ENCODE measurements at places on chromosomes 13 and 19.
A peak's percentile ranks its signal among the peaks of the same experiment; 100 is the strongest.

- DNase-seq = no peak
Measured at GRCh38 chr13:27310946-27311345, 40.3 kb downstream of the RASL11A start.

- DNase-seq = no peak
Measured at GRCh38 chr13:43376596-43376995, 353.2 kb downstream of the DNAJC15 start.

DNA sequence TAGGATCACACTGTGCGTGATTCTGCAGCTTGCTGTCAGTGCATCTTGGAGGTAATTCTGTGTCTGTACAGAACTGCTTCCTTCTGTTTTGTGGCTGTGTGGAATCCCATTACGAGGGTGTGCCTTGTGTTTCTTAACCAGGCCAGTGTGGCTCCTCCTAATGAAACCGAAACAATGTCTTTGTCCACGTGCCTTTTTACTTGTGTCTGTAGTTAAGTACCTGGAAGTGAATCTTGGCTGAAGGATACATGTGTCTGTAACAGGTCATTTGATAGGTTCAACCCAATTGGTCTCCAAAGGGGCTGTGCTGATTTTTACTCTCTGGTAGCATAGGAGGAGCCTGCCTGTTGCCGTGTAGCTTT, 13.1 kb downstream of the NOP53 start:
- no peak for DNase-seq

DNA sequence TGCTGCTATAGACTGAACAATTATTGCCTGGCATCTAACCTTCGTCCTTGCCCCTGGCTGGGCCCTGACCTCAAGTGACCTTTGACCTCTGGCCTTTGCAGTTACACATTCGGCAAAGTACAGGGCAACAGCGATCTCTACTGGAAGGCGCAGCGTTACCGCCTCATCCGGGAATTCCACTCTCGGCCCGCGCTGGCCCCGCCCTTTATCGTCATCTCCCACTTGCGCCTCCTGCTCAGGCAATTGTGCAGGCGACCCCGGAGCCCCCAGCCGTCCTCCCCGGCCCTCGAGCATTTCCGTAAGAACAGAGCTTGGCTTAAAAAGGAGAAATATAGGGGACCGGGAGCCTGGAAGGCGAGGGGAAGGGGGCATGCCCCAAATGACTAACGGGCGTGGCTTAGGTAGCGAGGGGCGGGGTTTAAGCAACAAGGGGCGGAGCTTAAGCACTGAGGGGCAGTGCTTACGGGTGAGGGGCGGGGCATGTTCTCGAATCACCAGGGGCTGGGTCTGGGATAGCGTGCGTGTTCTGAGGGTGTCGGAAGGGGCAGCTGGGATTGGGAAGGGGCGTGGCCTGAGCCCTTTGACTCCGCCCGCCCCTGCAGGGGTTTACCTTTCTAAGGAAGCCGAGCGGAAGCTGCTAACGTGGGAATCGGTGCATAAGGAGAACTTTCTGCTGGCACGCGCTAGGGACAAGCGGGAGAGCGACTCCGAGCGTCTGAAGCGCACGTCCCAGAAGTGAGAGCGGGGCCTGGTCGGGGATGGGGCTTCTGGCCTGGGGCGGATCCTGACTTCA, 52.7 kb downstream of the TRPM4 start:
- DNase-seq = peak; percentile 22

- DNase-seq = no peak
Measured at GRCh38 chr13:98237331-98237730, 60.3 kb upstream of the RNF113B start.

- no peak for DNase-seq
Measured at GRCh38 chr13:94595001-94595949, 677 bp downstream of the TGDS start.

GRCh38 chr19:6988257-6988656, 33.0 kb downstream of the MBD3L2B start:
- DNase-seq = no peak

GRCh38 chr13:38338089-38338488, 11.6 kb upstream of the UFM1 start:
- DNase-seq = no peak

DNA sequence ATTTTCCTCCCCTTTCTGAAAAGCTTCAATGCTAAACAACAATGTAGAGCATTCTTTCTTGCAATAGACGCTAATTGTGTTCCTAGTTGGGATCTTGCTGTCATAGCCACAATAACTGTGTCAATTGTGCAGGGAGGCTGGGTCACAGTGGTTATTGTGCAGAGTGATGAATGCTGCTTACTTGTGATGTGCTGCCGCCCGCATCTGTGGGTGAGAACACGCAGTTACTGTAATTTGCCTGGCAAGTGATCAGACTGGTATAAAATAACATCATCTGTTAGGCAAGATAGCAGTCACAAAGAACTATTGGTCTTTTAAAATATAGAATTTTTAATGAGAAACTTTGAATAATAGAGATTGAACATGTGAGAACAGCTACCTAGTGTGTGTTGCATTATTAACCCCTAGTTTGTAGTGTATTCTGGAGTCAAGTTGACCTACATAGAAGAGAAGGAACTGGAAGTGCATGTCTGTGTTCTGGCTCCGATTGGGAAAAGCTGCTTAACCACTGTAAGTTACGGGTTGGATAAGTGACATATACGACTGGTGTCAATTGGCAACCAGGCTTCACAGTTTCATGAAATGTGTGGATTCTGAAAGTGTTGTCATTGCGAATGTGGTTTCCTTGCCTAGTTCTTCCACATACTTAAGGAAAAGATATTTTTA, 43.6 kb downstream of the SLAIN1 start:
- no peak for DNase-seq

- no peak for DNase-seq
Measured at GRCh38 chr13:60619461-60619860, 222.4 kb downstream of the TDRD3 start.

DNA sequence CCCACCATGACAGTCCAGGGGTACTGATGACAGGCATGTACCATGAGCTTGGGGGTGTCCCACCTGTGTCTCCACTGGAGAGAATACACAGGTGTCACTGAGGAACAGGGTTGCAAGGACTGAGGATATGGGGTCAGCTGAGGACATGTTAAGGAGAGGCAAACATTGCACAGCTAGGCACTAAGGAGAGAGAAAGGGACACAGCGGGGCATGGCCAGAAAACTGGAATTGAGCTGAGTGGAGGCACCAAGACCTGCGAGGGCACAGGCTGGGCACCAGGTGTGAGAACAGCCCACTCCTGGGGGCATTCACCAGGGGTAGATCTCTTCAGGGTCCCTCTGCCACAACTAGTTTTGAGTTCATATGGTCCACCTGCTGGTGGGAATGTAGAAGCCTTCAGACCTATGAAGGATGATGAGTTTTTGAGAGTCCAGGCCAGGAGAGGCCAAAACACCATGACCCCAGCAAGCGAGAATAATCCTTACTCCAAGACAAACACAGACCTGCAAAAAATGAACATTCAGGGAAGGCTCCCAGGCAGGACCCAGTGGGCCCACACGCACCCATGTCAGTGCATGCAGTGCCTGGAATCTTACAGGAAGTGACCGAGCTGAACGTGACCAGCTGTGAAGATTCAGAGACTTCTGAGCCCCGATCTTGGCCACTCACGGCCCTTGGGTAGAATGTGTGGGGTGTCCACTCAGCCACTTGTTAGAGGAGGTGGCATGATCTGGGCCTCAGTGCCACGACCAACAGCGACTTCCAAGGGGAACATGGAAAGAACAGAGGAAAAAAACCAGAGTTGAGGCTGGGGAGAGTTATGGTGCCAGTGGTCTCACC, 1.4 kb upstream of the ZNF584 start:
- DNase-seq = no peak

GRCh38 chr19:7106711-7107657, 37.5 kb downstream of the ZNF557 start:
- no peak for DNase-seq

GRCh38 chr19:18904334-18905057, 8.5 kb upstream of the CERS1 start:
- DNase-seq = no peak

- DNase-seq = no peak
Measured at GRCh38 chr13:109151255-109151654, 521.8 kb downstream of the MYO16 start.

GRCh38 chr19:48169939-48170803, at the start of the genes LIG1 and ZSWIM9:
Gene LIG1, minus strand, starts transcription at chr19:48170344. Its CDS starts 4,778 bp downstream, at chr19:48165566.
Gene ZSWIM9, plus strand, starts transcription at chr19:48170680. Its CDS starts 1,123 bp downstream, at chr19:48171803.
- DNase-seq = peak; percentile 91

GRCh38 chr19:35718345-35719041, 690 bp downstream of the KMT2B start:
- DNase-seq = no peak

- DNase-seq = no peak
Measured at GRCh38 chr13:95505986-95506385, 46.5 kb upstream of the CLDN10 start.

- no peak for DNase-seq
Measured at GRCh38 chr13:29648760-29649159, 53.3 kb upstream of the SLC7A1 start.

GRCh38 chr19:531753-532560, at the start of gene CDC34:
Gene CDC34, plus strand, starts transcription at chr19:531760. Its CDS starts 172 bp downstream, at chr19:531932.
- no peak for DNase-seq

DNA sequence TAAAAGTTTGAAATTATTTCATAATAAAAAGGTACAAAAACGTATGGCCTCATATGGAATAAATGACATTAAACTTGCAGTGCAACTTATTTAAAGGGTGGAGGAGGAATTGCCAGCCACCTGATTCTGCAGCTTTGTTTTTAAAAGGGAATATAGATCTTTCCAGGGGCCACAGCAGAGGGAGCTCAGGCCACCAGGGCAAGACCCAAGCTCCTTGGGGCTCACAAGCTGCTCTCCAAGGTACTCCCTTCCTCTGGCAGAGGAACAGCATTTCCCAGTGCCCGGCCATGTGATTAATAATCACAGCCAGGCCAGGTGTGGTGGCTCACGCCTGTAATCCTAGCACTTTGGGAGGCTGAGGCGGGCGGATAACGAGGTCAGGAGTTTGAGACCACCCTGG, 6.2 kb downstream of the ACOD1 start:
- DNase-seq = no peak
